ENCODE measurements at places on chromosomes 4 and X.

DNA sequence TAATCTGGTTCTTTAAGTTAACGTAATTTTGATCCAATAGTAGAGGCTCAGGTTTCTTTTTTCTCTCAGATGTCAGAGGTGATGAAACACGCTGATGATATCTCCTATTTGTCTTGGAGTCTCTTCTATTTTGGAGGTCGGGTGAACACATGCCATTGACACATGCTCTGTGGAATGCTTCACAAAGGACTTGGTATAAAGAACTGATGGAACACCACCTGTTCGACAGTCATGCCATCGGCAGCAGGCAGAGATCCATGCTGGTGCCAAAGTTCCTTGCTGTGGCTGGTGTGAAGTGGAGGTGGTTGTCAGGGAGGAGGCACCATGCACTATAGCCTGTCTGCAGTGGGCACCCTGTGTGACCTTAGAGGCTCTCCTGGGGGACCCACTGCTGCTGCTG is 94.9 kb downstream of the ATP8A1 start:
- DNase-seq, result no peak

- DNase-seq, result no peak
These were observed 23.8 kb downstream of the COL25A1 start for GRCh38 chr4:109278594-109279031.

DNA sequence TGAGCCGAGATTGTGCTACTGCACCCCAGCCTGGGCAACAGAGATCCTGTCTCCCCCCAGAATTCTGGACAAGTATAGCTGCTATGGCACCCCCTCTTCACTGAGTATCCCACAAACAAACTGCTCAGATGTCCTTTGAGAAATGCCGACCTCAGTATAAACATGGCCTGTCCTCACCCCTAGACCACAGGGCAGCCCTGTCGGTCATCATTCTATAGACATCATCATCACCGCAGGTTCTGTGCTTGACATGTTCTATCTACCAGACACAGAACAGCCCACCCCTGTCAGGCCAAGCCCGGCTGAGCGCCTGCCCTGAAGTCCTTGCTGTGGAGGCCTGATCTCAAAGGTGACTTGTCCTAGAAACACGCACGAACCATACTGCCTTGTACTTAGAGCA is 232.9 kb downstream of the DHRSX start:
- DNase-seq, result no peak

- DNase-seq, result no peak
These were observed 117.2 kb upstream of the SLC34A2 start for GRCh38 chr4:25538430-25538829.

GRCh38 chrX:152853986-152854385 is 23.1 kb downstream of the NSDHL start:
- DNase-seq, result no peak

DNA sequence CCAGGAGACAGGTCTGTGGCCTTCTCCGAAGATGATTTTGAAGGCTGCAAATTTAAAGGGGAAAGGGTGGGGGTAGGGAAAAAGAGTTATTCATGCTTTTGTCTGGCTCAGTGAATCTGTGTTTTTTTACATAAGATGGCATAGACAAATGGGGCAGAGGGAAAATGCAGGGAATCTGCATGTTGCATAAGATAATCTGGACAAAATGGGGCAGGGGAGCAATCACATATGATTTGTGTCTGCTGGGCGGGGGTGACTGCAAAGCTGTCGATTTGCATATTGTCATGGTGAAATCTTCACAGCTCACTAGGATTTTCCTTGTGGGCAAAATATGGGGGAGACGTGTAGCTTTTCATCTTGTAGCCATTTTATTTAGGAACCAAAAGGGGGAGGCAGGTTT is 29.4 kb upstream of the GYG2 start:
- DNase-seq, result no peak

DNA sequence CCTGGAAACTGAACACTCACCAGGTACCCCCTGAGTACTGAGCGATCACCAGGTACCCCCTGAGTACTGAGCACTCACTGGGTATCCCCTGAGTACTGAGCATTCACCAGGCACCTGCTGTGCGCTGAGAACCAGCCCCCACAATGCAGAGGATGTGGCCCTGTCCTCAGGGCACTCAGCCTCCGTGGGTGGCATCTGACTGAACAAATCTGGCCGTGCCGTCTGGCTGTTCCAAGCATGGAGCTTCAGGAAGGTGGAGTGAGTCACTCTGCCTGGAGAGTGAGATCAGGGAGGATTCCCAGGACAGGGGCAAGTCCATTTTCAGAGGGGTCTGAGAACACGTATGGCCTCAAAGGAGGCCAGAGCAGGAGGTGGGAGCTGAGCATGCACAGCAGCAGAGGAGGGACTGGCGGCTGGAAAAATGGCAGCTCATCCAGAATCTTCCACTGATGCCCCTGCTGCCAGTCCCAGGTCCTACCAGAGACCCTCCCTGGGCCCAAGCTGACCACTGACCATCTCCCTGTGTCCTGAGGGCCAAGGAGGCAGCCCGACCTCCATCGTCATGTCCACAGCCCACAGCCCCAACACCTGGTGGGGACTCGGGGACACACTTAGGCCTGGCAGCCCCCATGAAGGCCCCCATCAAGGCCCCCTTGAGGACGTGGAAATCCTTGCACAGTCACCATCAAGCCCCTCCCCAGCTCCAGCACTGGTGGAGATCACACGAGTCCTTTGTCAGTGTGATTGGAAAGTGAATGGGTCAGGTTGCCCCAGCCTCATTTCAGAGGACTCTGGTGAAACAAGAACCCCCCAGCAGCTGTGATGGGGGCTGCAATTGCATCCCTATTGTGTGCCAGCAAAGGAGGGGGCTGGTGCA is 94.1 kb downstream of the HMX1 start:
- DNase-seq, result peak; percentile 7

DNA sequence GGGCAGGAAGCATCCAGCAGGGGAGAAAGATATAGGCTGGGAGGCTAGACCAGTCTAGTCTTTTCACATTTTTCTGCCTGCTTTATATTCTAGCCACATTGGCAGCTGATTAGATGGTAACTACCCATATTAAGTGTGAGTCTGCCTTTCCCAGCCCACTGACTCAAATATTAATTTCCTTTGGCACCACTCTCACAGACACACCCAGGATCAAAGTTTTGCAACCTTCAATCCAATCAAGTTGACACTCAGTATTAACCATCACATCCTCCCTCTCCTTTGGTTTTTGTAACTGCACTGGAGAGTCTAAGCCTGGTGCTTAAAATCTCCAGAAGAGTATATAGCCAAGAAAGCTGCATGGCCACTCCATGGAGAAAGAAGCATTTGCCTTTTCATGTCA is 560.4 kb downstream of the GRXCR1 start:
- no peak for DNase-seq

GRCh38 chr4:74549936-74550335 is 105.0 kb downstream of the AREG start:
- peak; percentile 82 for DNase-seq

DNA sequence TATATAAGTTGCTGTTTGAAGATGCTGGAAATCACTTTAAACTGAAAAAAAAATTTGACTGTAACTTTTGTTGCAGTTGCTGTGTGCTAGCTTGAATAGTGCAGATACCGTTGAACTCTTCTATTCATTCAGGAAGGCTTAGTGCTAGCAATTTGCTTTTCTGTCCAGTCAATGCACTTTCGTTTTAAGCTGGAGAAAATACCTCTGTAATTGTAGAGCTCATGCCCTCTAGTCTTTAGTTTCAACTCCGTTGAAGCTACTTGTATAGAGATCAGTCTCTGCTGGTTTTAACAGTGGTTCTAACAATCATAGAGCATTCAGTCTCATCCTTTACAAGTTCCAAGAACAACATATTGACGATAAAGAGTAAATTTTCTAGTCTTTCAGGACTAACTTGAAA is 49.0 kb upstream of the TRPC3 start:
- DNase-seq, result no peak

GRCh38 chrX:116185163-116185562 is 14.6 kb downstream of the AGTR2 start:
- no peak for DNase-seq

- DNase-seq, result no peak
These were observed 24.1 kb upstream of the ZDHHC15 start for GRCh38 chrX:75546724-75547511.

DNA sequence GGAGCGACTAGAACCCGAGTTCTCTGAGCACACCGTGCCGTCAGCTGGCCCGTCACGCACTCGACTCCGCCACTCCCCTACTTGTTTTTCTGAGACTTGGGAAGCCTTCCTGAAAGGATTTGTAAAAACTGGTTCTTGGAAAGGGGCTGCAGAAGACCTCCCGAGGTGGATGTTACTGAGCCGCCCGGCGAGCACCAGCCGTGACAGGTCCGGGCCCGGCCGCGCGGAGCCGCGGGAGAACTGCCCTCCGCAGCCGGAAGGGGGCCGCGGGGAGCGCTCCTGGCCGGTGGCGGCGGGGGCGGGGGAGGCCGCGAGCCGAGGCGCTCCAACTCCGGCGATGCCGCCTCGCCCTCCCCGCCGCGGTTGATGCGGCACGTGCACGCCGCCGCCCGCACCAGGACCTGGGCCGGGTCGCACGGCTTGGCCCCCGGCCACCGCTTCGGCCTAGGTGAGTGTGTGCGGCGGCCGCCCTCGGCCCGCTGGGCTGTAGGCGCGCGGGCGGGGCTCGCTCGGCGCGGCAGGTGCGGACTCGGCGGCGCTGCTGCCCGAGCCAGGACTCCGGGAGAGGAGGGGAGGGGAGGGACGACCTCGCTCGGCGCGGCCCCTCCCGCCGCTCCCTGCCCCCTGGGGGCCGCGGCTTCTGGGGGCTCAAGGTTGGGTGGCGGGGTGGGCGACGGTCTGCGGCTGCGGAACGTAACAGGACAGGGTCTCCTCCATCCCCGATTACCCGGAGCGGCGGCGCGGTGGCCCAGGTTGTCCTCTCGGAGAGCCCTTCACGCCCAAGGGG is 1.7 kb downstream of the SPRY1 start:
- peak; percentile 69 for DNase-seq

- no peak for DNase-seq
These were observed 117.1 kb upstream of the AP1S2 start for GRCh38 chrX:15971696-15972095.

DNA sequence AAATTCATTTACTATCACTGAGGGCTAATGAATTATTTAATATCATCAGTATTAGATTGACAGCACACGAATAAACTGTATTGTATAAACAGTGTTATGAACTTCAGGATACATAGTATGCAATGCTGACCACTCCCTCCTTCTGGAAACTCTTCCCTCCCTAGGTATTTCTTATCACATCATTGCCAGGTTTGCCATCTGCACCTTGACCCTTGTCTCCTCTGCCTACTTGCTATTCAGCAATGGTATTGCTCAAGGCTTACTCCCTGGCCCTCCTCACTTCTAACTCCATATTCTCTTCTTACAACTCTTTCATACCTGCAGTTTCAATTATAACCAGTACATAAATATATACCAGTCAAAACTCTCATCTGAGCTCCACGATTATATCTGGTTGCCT is 38.9 kb downstream of the ATP8A1 start:
- DNase-seq, result no peak
